Naive B cell (primary cell): ENCODE measurements at places on chromosomes 16 and 17.

GRCh38 chr17:39167476-39167875 lies 1.5 kb upstream of the ARL5C start:
- DNase-seq = no peak

GRCh38 chr16:65249768-65250167 lies 127.9 kb upstream of the CDH11 start:
- DNase-seq = no peak

GRCh38 chr16:56549744-56550385 lies 15.0 kb upstream of the MT4 start:
- no peak for DNase-seq

DNA sequence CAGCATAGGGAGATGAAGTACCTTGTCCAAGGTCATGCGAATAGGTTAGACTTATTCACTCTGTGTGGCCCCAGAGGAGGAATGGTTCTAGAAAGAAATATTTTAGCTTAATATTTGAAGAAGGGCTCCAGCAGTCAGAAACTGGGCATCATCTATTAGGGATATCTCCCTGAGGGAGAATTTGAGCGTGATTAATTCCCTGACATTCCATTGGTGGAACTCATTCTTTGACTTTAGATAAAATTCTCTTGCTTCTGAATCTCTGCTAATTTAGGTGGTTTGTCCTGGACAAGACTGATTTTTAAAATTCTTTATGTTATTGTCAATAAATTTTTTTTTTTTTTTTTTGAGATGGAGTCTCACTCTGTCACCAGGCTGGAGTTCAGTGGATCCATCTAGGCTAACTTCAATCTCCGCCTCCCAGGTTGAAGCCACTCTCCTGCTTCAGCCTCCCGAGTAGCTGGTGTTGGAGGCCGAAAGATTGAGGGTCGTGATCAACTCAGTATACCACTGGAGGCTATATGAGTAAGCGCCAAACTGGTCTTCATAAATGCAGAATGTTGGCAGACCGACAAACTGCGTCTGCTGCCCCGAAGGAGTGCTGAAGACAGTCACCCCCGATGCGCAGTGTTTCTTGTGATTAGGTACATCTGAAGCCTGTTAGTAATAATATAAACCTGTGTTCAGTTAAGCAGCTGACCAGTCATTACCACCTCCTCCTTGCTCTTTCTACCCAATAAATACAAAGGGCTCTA lies 267.9 kb upstream of the HSBP1 start:
- DNase-seq = no peak

DNA sequence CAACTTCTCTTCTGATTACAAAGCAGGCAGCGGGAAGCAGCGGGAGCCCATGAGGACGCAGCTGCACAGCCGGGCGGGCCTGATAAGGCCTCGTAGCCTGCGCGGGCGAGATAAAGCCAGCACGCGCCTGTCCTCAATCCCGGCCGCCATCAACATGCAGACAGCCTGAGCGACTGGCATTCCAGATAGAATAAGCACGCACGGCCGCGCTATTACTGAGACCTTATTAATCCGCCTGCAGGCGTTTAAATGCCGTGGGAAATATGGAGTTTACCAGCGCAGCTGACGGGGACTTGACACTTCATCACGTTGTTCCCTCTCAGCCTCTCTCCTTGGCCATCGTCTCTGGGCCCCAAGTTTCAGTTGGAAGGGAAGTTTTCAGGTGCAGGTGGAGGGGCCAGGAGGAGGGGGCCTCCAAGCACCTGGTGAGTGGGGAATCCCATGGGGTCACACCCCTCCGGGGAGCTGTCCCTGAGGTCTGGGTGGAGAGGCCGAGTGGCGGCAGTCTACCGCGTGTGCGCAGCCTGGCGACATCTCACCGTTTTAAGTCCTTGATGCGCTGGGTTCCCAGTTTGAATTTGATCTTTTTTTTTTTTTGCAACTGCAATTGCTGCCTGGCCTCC lies 27.3 kb upstream of the CBFA2T3 start:
- no peak for DNase-seq

DNA sequence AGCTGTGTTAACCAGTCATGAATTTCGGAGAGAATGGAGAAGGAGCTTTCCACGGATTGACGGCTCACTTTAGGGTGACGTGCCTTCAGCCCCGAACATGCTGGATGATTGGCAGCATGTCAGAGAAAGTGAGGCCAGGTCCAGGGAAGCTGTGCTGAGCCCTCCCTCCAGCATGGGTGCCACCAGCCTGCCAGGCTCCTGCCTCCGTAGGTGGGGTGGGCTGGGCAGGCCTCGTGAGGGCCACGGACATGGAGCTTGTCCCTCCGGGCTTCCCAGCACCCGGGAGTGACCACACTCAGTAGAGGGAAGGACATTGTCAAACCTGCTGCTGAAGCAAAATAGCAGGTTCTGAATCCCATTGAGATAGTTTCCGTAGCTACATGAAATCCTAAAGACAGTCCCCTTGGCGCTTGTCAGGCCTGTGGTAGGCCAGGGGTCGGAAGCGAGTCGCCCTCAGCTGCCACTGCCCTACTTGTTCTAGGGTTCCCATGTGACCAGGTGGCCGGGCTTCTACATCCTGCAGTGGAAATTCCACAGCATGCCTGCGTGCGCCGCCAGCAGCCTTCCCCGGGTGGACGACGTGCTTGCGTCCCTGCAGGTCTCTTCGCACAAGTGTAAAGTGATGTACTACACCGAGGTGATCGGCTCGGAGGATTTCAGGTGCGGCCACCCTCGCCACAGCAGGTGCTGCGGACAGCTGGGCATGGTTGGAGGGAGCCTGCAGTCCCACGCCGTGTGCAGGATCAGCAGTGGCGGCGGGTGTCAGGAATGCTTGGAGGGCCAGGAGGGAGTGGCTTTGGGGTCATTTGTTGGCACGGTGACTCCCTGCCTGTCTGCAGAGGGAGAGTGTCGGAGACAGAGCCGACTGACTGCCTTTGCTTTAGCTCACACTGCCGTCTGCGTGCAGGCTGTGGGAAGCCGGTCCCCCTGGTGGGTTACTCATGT lies 72.3 kb downstream of the SEC14L1 start:
- no peak for DNase-seq

DNA sequence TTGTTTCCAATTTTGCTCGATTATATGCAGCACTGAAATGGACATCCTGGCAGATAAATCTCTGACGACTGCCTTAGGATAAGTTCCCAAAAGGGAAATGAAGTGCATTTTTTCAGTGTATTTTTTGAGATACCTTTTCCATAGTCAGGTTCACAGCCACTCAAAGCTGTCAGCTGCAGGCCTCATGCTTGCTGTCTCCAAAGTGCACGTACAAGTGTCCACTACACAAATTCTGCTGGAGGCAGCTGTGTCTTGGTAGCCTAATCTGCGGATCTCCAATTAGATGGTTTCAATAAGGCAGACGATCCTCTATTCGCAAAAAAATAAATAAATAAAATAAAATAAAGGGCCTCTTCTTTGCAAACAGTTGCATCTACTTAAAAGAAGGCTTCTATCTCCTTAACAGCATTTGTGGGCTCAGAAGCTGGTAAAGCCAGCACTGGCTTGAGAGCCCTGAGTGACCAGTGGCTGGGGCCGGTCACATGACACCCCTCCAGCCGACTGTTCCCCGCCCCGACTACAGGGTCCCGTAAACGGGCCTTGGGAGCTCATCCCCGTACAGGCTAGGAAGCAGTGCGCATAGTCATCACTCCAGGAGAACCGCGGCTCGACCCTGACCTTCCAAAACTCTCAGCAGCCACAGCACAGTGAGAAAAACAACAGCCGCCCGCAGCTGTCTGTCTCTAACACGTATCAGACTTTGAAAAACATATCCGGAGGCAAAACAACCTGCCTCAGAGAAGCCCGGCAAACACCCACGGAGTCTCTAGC lies 18.8 kb downstream of the RPH3AL start:
- no peak for DNase-seq

DNA sequence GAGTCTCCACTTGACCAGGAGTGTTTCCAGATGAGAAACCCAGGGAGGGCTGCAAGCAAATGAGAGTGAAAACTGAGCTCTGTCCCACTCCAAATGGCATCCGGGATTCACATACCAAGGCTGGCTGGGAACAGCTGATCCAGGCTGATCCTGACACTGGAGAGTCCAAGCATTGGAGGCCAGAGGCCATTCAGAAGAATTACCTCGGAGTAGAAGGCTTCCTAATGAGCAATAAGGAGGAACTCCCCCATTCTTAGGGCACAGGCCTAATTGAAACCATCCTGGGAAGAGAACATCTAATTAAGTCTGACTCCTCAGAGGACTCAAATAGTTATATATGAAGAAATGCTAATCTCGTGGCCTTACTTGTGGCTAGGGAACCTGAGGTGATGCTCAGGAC lies 142.8 kb downstream of the PRKCA start:
- DNase-seq = no peak

DNA sequence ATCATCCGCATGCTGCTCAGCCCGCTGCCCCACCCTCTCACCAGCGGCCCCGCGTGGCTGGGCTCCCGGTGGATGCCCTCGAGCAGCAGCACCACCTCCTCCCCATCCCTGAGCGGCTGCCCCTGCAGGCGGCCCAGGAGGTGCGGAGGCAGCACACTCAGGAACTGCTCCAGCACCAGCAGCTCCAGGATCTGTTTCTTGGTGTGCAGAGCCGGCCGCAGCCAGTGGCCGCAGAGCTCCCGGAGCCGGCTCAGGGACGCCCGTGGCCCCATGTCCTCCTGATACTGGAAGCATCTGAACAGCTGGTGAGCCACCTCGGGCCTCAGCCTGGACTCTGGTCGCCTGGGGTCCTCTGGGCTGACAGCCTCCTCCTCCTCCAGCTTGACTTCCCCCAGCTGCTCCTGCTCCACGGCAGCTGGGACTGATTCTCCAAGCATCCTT lies 6.6 kb downstream of the ZSCAN10 start:
- DNase-seq = no peak

DNA sequence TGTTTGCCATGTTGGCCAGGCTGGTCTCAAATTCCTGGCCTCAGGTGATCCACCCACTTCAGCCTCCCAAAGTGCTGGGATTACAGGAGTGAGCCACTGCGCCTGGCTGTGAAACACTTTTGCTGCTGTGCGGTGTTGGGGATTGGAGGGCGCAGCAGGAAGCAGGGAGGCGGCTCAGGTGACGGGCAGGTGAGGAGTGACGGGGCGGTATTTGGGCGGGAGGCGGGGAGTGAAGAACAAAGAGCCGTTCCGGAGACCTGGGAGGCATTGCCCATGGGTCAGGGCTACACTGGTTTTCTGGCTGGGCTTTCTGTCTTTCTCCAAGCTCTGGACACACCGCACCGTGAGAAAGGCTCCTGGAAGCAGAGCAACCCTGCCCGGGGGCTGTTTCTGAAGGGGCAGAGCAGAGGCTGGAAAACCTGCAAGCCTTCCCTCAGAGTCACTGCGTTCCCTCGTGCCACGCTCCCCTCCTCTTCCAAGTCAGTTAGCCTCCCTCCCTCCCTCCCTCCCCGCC lies 22.1 kb downstream of the CRISPLD2 start:
- no peak for DNase-seq

- no peak for DNase-seq
These were observed 16.2 kb upstream of the NAGLU start for GRCh38 chr17:42519546-42520491.

DNA sequence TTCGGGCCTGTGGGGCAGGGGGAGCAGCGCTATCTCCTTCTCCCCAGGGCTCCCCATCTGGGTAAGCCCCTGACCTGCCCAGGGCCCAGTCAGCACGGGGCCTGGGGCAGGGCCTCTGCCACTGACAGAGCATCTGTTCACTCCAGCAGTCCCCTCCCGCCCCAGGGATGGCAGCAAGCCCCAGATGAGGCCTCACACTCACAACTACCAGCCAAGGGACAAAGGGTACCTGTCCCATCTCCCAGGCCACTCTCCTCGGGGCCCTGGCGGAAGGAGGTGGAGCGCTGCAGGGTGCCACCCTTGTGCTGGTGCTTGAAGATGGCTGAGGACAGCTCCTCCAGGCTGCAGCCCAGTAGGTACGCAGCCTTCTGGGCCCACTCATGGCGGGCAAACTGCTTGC lies 64.8 kb downstream of the MYO18A start:
- DNase-seq = no peak

DNA sequence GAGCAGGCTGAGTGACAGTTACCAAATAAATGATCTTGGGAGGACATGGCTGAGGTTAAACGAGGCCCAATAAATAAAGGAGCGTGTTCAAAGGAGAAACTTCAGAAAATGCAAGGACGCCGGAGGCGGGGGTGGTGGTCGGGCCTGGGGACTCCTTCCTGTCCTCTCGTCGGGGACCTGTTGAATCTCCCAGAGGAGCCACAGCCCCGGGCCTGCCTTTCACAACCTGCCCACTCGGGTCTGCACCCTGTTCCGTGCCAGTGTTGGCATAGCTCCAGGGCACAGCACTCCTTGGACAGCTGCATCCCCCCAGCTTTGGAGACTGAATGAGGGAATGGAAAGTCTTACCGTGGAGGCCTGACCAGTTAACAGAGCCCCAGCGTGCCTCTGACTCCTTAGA lies 8.1 kb upstream of the TBX4 start:
- no peak for DNase-seq

- no peak for DNase-seq
These were observed 56.5 kb downstream of the KSR1 start for GRCh38 chr17:27512511-27513346.

- no peak for DNase-seq
These were observed 8.9 kb downstream of the OR4D1 start for GRCh38 chr17:58156839-58157803.

DNA sequence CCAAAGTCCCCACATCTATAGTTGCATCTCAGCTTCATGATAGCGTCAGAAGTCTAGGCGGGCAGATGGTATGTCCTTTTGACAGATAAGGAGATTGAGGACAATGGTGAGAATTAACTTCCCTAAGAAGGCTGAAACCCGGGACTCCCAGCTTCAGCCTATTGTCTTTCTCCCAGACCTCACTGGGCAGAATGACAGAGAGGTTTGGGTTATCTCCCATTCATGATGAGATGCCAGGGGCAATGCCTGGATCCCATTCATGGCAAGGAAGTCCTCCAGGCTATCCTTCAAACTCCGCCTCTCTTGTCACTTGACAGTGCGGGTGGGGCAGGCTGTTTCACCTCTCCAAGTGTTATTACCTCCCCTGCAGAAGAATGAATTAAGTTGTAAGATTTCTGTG lies 100.3 kb downstream of the IRX5 start:
- DNase-seq = no peak

DNA sequence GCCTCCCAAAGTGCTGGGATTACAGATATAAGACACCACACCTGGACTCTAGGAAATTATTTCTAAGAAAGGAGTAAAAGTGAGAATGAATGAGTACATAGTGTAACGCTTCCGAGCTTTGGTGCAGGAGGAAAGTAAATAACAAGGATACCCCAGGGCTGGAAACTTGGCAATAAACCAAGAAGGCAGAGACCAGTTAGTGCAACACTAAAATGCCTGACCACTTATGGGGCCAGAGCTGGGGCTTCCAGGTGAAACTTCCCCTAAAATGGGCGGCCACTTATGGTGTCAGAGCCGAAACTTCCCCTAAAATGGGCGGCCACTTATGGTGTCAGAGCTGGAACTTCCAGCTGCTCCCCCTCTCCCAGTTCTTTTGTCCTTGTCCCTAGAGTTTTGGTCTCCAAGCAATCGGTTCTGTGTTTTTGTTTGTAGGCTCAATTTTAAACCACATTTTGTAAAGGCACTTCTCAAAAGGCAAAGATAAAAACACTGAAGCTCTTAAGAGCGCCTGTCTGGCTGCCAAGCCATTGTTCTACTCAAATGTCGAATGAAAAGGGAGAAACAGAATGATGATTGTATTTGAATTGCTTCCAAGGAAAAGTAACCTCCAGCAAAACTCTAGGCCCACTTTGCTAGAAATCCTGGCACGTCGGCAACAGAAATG lies 63.9 kb downstream of the NXN start:
- DNase-seq = no peak

- DNase-seq = no peak
These were observed 508.0 kb downstream of the WWOX start for GRCh38 chr16:78607465-78607864.
